Ascending aorta (tissue), 2 donors: ENCODE measurements at places on chromosomes 2 and 18. TPM values are rescaled to one million over a fixed set of nuclear protein-coding genes. Genes with fewer than 3 reads are reported as not detected.

Gene FABP1
- not detected for total RNA-seq

Gene FHOD3
- 12.7 TPM for total RNA-seq

Gene ESPNL
- total RNA-seq, result not detected

Gene CERKL
- total RNA-seq, result not detected

Gene PSMA8
- not detected for total RNA-seq

Gene CROCC2
- total RNA-seq, result 2.9 TPM

- no peaks in the 10 kb centered on the region for H3K4me1 ChIP-seq
- no peak overlapping the region for H3K4me3 ChIP-seq
- no peak overlapping the region for H3K27ac ChIP-seq
- DNase-seq, result no peak
- no peaks in the 10 kb centered on the region for H3K36me3 ChIP-seq
Observed at GRCh38 chr18:4254840-4255239, 200.3 kb downstream of the DLGAP1 start.

DNA sequence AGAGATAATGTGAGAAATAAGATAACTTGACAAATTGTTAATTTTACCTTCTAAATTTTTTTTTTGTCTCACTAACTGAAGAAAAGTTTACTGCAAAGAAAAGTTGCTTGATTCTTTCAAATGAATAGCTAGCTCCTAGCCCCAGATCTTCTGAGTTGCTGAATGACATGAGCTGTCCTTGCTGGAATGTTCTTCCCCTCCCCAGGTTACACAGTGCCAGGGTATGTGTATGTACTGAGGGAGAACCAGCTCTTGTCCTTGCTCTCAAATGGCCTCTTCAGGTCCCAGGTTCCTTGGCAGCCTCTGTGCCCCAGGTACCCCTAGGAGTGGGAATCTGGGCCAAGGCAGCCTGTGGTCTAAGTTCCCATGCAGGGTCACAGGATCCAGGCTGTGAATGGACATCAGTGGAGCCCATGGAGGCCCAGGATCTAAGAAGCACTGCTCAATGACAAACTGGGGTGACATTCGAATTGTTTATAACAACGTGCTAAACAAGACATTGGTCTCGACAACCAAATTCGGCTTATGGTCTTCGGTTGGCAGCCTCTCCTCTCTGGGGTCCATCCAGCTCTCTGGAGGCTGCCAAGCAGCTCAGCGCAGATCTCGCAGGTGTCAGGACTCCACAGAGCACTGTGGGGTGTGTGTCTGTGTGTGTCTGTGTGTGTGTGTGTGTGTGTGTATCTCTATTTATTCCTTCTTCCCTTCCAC is 17.1 kb upstream of the INO80C start:
- no peaks in the 10 kb centered on the region for H3K36me3 ChIP-seq
- DNase-seq, result no peak
- H3K4me1 ChIP-seq, result peaks cover 5% of the 10 kb centered on the region
- no peaks in the 10 kb centered on the region for H3K27me3 ChIP-seq

DNA sequence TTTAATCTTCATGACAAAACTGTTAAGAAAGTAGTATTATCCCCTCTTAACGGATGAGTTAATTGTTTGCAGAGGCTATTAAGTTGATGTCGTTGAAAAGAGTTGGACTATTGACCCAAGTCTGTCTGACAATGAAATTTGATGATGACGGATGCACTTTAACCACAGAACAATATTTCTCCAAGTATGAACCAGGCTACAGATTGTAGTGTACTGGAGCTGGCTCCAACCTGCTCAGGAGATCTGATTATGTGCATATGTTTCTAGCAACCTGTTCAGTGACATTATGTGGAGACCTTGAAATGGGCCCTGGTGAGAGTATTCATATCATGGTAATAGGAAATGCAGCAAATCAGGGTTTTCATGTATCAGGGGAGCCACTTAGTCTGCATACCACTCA is 174.1 kb downstream of the CDH7 start:
- no peaks in the 10 kb centered on the region for H3K36me3 ChIP-seq
- H3K4me3 ChIP-seq, result no peak overlapping the region
- H3K27me3 ChIP-seq, result no peaks in the 10 kb centered on the region

DNA sequence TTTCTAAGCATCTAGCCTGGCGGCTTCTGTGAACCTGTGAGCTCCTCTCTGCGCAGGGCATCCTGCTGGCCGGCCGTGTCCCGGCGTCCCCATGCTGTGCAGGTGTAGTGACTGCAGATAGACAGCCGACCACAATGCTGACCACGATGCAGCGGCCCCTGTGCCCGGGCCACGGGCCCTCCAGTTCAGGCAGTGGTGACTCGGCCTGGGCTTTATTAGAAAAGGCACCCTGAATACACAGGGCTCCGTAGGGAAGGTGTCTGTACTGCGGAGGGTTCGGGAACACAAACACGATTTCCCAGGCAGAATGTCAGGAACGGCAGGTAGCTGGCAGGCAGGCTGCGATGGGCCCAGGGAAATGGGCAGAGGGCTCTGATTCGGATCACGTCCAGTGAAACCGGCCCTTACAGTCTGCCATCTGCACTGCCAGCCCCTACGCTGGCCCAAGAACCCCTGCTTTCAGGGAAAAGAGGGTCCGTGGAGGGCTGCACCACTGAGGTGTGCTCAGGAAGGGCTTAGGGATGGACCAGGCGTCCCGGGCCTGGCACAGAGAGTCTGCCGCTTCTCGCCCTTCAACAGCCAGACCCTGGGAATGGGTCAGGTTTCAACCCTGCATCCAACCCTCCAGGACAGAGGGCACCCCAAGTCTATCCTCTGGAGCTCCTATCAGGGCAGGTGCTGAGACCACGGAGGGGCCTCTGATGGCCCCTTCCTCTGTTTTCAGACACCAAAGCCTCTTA is 196.5 kb downstream of the HDAC4 start:
- H3K27me3 ChIP-seq, result no peaks in the 10 kb centered on the region
- no peaks in the 10 kb centered on the region for H3K36me3 ChIP-seq
- peaks cover 13% of the 10 kb centered on the region for H3K4me1 ChIP-seq
- DNase-seq, result no peak
- no peak overlapping the region for H3K4me3 ChIP-seq
- no peak overlapping the region for H3K27ac ChIP-seq

DNA sequence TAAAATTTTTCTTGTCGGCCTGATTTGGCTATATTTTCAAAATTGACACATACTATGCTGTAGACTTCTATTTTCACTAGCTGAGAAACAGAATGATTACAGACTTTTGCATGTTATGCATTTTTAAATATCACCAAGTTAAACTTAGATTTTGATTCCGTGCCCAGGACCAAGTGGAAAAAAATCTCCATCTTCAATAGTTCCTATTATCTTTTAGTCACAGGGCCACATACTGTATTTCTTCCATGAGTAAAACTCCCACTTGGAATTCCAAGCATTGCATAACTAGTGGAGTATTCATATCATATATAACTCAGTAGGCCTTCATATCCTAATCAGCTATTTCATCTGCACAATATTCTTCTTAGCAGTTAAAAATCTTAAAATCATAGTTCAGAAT is 470.9 kb downstream of the ARHGAP15 start:
- no peak overlapping the region for H3K27ac ChIP-seq
- no peaks in the 10 kb centered on the region for H3K27me3 ChIP-seq
- DNase-seq, result no peak
- no peaks in the 10 kb centered on the region for H3K36me3 ChIP-seq
- H3K4me3 ChIP-seq, result no peak overlapping the region

DNA sequence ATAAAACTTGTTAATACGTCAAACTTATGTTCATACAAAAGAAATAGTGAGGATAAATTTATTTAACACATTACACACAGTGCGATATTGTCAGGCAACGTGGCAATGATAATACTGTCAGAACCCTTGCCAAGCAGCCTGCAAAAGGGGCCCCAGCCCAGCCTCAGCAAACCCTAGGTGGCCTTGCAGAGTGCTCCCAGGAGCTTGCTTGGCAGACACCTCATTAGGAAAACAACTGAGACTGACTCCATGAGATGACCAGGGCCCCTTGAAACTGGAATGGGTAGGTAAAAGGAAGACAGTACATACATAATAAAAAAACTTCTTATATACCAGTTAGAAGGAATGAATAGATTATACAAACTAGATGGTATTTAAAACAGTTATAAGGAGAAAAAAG is 136.6 kb upstream of the EPC2 start:
- DNase-seq, result no peak
- no peak overlapping the region for H3K27ac ChIP-seq
- peaks cover 4% of the 10 kb centered on the region for H3K4me1 ChIP-seq
- no peaks in the 10 kb centered on the region for H3K36me3 ChIP-seq

DNA sequence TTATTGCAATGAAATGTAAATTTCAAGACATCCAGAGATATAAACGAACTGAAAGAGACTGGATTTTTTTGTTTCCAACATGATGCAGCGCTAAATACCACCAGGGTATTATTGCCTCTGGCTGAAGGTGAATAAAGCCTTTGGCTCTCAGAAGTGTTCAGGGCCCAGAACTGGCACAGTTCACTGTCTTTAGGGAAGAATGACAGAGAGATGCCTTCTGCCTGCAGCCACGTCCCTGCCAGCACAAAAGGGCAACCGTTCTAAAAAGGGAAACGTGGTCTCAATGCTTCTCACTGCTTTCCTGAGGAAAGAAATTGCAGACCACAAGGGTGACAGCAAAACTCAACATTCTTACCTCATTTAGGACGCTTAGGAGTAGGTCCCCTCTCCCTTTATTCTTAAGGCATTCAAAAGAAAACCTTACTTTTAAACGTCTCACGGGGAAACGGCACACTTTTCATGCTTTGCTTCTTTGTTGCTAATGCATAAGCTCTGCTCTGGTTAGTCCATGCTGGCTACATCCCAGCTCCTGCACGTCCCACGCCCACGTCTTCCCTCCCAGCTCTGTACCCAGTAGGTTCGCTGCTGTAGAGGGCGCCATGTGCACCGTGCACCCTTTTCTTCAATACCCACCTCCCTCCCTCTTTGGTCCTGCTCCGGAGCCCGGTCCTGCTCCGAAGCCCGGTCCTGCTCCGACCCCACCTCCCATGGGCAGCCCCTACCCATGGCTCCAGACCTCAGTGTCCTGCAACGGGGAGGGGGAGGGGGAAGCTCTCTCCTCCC is 171.0 kb downstream of the HRH4 start:
- no peaks in the 10 kb centered on the region for H3K4me1 ChIP-seq
- no peak overlapping the region for H3K27ac ChIP-seq
- no peak overlapping the region for H3K4me3 ChIP-seq
- no peaks in the 10 kb centered on the region for H3K27me3 ChIP-seq

DNA sequence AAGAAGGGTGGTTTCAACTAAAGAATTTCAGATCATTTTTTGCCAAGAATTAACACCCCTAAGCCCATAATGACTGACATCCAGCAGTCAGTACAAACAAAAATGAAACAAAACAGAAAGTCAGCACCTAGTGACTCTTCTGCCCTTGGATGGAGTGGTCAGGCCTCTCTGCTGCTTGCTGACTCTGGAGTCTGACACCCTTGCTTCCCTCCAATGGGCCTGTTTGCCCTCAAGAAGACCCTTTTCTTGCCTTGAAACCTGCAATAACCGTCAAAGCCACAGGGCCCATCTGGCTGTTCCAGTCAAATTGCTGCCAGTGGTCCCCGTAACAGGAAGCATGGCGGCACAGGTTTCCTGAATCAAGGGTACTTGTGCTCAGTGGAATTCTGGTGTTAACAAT is 27.2 kb upstream of the CYTIP start:
- no peak overlapping the region for H3K4me3 ChIP-seq
- no peaks in the 10 kb centered on the region for H3K36me3 ChIP-seq
- no peaks in the 10 kb centered on the region for H3K4me1 ChIP-seq

GRCh38 chr2:232587512-232587911 is 37.0 kb downstream of the EIF4E2 start:
- no peaks in the 10 kb centered on the region for H3K4me1 ChIP-seq
- peaks cover 11% of the 10 kb centered on the region for H3K36me3 ChIP-seq
- H3K27me3 ChIP-seq, result no peaks in the 10 kb centered on the region
- peak overlapping the region; percentile 16 for H3K27ac ChIP-seq

DNA sequence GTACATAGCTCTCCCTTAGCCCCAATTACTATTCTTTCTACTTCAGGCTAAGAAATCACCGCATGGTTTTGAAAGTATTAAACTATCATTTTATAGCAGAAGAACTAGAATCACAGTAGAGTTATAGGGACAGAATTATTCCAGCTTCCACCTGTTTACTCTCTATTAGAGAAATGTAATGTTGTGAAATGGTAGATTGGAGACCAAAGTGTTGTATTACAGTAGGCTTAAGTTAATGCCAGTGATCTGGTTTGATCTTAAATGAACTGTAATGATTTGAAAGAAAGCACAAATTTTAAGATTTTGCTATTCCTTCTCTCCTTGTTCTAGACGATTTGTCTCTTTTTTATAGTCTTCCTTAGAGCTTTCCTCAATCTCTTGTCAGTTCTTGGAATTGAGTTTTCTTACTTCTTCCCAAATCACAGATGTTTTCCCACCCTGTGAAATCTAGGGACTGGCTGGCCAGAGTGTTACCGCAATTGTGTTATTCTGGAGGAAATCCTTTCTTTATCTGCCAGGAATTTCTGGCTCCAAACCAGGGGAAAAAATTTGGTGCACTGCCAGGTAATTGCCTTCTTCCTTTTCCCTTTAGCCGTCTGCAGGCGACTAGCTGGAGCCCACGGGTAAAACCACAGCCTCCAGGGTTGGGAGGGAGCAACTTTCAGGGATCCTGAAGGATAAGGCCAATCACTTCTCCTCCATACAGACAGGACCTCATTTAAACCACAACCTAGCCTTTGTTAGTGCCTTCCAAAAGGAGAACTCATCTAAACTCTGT is 51.7 kb downstream of the NOP58 start:
- peak overlapping the region; percentile 17 for H3K27ac ChIP-seq
- no peaks in the 10 kb centered on the region for H3K36me3 ChIP-seq
- H3K4me1 ChIP-seq, result peaks cover 4% of the 10 kb centered on the region
- H3K27me3 ChIP-seq, result no peaks in the 10 kb centered on the region
- no peak overlapping the region for H3K4me3 ChIP-seq

DNA sequence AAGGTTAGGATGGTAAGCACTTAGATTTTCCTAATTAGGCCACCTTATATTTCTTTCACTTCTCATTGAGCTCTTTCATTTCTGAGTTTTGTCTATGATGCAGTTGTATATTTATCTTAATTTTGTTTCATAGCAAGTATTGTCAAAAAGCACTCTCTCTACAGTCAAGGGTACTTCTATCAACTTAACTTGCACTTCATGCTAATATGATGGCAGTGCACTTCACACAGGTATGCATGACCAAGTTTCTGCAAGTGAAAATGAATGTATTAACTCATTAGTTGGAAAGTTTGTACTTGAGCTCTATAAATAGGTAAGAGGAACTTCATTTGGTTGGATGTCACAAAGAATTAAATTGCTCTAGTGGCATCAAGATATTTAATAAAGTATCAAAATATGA is 51.5 kb upstream of the CDH19 start:
- no peak overlapping the region for H3K4me3 ChIP-seq
- no peak overlapping the region for H3K27ac ChIP-seq
- no peaks in the 10 kb centered on the region for H3K27me3 ChIP-seq

- DNase-seq, result no peak
- H3K27ac ChIP-seq, result peak overlapping the region; percentile 47
- no peaks in the 10 kb centered on the region for H3K36me3 ChIP-seq
- H3K27me3 ChIP-seq, result no peaks in the 10 kb centered on the region
- H3K4me3 ChIP-seq, result no peak overlapping the region
Observed at GRCh38 chr2:106857882-106858478, 28.0 kb downstream of the ST6GAL2 start.
